ENCODE measurements at places on chromosomes 4 and X.

DNA sequence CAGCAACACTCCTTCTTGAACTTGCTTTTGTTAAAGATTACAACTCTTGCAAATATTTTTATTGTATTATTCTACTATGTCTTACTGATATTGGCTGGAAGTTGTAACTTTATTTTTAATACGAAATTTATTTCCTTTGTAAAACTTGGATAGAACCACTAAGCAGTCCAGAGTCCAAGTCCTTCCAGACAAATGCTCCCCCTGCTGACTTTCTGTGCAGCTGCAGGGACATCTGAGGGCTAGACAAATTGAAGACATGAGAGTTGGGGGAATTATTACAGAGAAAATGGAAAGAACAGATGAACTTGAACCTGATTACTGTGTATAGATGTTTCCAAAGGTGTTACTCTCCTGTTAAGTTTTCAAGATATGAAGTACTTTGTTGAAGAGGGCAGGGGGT lies 238.8 kb downstream of the GRIA3 start:
- peak; percentile 1 for DNase-seq

GRCh38 chrX:1170243-1170642 lies 42.2 kb downstream of the CRLF2 start:
- DNase-seq, result no peak

DNA sequence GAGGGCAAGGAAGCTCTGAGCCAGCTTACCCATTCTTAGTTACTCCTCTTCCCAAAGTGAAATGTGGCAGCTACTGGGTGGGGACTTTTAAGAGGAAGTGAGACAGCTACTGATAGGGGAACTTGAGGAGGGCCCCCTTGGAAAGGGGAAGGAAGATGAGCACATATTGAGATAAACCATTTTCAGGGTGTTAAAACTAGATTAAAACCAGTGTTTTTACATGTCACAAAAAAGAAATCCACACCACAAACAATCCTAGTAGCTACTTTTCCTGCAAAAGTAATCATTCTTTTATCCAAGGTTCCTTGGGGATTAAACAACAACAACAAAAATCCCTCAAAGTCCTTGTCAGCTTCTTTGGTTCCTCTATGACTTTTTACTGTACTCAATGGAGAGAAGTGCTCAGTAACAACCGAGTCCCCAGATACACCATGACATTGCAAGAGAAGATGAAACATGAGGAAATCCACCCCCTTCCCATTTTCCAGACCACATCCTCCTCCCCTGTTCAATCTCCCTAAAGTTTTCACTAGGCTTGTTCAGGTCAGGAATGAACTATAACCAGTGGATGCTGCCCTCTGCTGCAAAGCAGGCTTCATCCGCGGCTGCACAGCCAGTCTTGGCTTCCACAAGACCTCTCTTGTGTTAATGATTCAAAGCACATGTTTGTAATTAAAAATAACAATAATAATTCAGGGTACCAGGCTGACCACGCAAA lies 113.5 kb upstream of the TMEM164 start:
- no peak for DNase-seq

DNA sequence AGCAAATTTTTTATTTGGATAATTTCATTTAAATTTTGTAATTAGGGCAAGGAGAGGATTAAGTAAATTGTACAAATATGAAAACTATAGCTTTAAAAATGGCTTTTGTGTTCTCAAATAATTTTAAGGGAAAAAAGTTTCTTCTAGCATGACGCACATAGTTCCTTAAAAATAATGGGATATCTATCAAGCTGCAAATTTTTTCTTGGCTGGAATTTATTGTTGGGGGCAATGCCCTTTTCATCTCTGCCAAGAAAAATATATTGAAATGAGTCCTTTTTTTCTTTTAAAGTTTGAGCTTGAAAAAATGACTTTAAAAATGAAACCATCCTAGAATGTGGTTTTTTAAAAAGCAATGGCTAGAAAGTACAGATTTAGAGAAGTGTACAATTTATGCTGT lies 154.4 kb upstream of the UGT8 start:
- DNase-seq, result no peak

GRCh38 chrX:37347420-37347819 lies 1.7 kb upstream of the PRRG1 start:
- no peak for DNase-seq

- DNase-seq, result no peak
These were observed 75.0 kb downstream of the ZFYVE28 start for GRCh38 chr4:2343476-2343875.

GRCh38 chr4:147059064-147059731 lies 113.5 kb upstream of the TTC29 start:
- no peak for DNase-seq

GRCh38 chr4:73855406-73855805 lies 2.3 kb downstream of the PF4V1 start:
- DNase-seq, result no peak

GRCh38 chr4:162510115-162510514 lies 346.3 kb upstream of the FSTL5 start:
- no peak for DNase-seq
